ENCODE measurements at places on chromosomes 2 and 18.

GRCh38 chr2:69975136-69975852, 13.9 kb upstream of the ASPRV1 start:
- no peak for DNase-seq

DNA sequence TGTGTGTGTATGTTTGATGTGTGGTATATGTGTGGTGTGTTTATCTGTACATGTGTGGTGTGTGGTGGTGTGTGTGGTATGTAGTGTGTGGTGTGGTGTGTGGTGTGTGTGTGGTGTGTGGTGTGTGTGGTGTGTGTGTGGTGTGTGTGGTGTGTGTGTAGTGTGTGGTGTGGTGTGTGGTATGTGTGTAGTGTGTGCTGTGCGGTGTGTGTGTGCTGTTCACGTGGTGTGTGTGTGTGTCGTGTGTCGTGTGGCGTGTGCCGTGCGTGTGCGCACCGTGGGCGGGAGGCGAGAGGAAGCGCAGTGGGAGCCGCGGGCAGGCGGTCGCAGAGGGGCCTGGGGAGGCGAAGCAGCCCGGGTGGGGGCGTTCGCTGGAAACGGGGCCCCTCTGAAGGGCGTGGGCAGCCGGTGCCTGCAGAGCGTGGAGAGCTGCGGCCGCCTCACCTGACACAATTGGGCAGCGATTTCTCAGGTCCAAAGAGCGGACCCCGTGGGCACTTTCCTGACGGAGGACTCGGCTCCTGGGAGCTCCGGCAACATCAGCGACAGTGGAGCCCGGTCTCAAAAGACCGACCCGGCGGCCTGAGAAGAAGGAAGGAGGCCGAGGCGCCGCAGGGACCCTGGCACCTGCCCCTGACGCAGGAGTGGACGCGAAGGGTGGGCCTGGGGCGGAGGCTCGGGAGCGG, 741.1 kb upstream of the SALL3 start:
- no peak for DNase-seq

GRCh38 chr2:95346231-95346737, 49.1 kb downstream of the KCNIP3 start:
- DNase-seq: no peak

DNA sequence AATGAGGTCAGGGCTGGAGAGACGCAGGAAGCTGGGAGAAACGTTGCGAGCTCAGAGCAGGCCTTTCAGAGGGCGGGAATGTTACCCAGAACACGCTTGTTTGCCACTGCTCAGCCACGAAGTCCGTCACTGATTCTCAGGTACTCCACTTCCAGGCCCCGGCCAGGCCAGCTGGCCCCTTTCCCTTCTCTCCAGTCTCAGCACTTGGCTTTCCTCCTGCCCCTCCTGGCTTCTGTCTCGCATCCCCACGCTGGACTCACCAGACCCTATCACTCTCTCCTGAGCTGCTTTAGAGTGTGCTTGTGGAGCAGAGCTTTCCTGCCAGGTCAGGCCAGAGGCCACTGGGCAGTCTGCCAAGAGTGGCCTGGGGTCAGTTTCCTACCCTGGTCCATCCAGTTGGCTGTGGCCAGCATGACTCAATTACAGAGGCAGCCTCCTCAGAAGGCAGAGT, 151.4 kb downstream of the TWIST2 start:
- no peak for DNase-seq

DNA sequence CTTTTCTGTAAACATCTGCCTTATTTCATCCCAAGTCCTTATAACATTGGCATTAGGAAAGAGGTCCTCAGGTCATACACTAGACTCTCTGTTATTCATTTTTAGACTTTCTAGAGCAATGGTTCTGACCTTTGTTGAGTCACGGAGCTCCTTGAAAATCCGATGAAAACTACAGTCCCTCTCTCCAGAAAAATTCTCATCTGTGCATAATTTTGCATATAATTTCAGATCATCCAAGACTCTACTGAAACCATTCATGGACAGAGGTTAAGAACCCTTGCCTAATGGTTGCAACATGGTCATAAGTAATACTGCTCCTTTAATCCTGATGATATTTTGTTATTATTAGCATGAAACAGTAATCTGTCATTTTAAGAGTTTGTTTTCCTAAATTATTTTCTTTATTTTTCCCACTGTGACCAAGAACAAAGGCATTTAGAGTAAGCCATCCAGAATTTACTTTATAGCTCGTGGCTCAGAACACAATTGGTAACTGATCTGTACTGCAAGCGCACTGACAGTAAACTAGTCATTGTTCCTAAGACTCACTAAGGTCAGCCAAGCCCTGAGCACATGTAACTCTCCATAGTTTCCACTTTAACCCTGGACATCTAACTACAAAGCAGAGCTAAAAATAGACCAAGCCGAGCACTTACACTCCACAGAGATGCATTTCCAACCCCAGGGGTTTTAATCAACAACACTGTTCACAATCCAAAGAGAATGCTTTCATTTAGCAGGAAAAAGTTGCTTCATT, 8.4 kb downstream of the MYOM1 start:
- DNase-seq: no peak

DNA sequence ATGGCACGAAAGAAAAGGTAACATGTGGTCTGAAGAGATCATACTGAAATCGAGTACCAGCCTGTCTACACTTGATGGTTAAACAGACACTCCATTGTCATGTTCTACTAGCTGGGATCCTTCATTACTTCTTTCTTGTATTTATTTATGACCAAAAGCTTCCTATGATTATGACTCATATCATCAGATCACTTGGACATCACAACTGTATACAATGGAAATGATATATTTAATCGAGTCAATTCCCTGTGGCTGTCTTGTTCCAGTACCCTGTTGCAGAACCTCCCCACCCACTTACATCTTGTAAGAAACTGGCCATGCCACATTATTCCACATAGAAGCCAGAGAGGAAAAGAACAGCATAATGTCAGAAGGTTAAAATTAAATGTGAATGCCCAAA, 358.9 kb downstream of the ZEB2 start:
- no peak for DNase-seq

DNA sequence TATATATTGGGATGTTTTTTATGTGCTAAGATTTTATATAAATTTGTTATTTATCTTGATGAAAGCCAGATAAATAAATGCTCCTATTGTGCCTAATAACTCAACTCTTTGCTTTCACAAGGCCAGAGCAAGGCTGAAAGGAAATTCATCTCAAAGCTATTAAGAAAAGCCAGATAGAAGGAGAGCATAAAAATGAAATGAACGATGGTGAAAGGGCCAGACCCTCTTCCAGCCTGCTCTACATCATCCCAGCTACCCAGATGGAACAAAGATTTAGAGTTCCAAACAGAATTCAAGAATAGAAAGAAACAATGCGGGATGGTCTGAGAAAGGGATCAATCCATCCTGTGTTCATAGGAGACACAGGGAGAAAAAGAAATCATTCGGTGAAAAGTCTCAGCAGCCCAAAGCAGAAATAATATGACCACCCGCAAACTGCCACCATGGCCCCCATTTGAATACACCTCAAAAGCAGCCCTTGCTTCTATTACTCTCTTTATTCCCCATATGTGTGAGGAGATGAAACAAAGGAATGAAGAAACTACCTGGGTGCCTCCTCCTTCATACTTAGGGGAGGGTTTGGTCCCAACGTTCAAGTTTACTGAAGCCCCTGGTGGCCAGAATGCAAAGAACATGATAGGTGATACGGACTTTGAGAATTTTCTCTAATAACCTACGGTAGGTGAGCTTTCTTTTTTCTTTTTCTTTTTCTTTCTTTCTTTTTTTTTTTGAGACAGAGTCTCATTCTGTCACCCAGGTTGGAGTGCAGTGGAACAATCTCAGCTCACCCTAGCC, 110.1 kb upstream of the FBXO11 start:
- DNase-seq: no peak

- DNase-seq: no peak
Measured at GRCh38 chr2:167962436-167963226, 284.8 kb downstream of the STK39 start.

- no peak for DNase-seq
Measured at GRCh38 chr2:168633200-168633599, 169.2 kb upstream of the NOSTRIN start.

DNA sequence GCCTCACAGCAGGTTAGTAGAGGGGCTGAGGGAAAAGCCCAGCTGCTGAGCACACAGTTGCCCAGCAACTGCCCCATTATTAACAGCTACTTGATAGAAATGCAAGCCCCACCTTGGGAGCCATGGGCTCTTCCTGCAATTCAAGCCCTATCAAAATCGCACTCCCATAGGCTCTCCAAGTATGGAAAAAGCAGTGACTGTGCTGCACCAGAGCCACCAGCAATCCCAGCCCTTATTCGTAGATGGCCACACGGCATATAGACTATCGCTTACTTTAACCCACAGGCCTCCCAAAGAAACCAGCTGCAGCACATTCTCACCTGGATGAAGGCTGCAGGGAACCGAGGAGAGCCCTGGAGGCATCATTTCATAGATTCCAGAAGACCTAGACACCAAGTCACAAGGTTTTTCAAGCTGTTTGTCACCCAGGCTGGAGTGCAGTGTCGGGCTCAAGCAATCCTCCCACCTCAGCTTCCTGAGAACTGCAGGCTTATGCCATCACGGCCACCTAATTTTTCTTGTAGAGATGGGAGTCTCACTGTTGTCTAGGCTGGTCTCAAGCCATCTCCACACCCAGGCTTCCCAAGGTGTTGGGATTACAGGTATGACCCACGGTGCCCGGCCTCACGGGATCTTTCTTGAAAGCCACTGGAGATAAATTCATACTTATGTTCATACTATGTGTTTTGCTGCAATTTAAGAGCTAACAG, 11.3 kb downstream of the NCL start:
- no peak for DNase-seq

GRCh38 chr18:51541230-51541629, 343.7 kb upstream of the MEX3C start:
- no peak for DNase-seq

DNA sequence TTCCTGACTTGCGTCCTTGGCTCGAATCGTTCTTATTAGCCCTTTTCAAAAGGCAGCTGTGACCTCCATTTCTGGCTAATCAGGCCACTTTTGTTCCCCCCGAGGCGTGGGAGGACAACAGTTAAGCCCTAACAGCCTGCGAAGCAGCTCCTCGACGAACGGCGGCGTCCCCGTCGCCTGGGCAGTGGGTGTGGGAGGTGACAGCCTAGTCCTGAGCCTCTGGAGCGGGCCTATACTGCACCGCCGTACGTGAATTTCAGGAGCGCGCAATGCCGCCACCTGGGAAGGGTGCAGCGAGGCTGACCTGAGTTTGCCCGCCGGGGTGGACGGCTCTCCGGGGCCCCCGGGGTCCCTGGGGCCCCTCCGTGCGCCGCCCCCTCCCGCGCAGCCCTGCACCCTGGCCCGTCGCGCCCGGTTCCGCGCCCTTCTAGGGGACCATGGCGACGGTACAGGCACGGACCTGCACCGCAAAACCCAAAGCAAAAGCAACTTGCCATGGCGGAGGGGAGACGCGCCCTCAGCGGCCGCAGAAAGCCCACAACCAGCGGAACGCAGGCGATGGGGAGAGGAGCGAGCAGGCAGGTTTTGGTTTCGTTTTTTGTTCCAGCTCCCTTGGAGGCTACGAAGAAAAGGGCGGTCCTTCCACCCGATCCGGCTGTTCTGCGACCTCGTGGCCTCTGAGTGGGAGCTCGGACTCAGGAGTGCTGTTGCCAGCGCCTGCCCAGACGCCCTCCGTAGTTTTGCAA, at the start of gene RBM43:
Gene RBM43 (minus strand): TSS at position 633 of the 746 bp plus-strand sequence. CDS start 136 bp downstream, at position 497.
- peak; percentile 58 for DNase-seq

GRCh38 chr2:96887493-96888012, 17.7 kb upstream of the SEMA4C start:
- no peak for DNase-seq

DNA sequence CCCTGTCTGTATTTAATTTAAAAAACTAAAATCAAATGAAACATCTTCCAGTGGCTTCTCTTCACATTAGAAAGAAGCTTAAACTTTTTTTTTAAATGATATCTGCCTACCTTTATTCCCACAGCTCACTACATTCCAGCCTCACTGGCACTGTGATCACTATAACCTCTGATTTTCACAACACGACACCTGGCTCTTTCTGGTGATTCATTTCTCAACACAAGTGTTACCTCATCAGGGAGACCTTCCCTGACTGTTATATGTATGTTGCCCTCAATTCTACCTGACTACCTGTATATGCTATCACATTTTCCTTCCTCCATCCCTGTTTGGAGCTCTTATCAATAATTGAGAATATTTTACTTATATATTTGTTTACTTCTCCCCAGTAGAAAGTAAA, 76.6 kb downstream of the BAZ2B start:
- DNase-seq: no peak

GRCh38 chr18:62321201-62321600, 3.9 kb upstream of the TNFRSF11A start:
- no peak for DNase-seq

DNA sequence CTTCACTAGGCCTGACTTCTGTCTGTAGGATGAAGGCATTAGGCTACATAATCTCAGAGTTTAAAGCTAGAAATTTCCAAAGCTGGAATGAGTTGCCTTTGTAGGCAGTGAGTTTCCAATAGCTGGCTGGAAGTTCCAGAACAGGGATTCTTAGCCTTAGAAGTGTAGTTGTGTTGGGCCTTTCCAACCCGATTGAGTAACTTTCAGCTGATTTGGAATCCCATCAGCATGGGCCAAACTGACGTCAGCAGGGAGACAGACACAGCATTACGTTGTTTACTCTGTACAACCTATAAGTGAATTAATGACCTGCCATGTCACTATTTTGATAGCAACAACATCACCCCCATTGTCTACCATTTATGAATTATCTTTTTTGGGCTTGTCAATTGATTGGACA, 56.9 kb downstream of the SETBP1 start:
- no peak for DNase-seq

DNA sequence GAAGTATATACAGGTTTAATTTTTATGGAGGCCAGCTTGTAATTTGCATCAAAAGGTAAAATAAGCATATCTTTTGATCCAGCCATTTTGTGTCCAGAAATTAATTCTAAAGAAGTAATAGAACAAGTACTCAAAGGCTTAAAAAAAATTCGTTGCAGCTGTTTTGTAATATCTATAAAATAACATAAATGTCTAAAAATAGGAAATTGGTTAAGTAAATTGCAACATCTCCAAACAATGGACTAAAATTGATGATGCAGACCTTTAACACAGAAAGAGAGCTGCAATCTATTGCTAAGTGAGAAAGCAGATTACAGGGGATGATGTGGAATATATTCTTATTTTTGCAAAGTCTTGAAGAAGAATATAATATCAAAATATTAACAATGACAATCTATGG, 19.4 kb downstream of the AAK1 start:
- DNase-seq: no peak

GRCh38 chr2:223621901-223622300, 19.7 kb upstream of the SCG2 start:
- no peak for DNase-seq

- no peak for DNase-seq
Measured at GRCh38 chr2:222205136-222205535, 93.7 kb downstream of the PAX3 start.

GRCh38 chr2:29000481-29000880, 19.4 kb downstream of the TOGARAM2 start:
- no peak for DNase-seq

Measured in activated CD8-positive, alpha-beta memory T cell treated with anti-CD3 and anti-CD28 coated beads for 48 hours (primary cell).